ENCODE measurements at places on chromosomes 4 and X.

DNA sequence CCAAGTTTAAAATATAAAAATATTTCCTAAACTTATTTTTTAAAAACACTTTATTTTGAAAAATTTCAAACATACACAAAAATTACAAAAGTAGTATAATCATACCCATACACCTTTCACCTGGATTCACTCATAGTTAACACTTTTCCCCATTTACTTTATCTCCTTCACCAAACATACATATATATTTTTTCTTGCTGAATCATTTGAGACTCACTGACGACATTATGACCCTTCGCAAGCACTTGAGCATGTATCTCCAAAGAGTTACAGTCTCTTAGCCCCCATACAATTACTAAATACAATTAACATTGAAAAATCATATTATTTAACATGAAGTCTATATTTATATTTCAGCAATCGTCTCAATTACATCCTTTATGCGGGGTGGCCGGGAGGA lies 19.8 kb downstream of the RXFP1 start:
- DNase-seq = no peak

- DNase-seq = no peak
These were observed 18.4 kb downstream of the DCLK2 start for GRCh38 chr4:150096625-150097024.

- no peak for DNase-seq
These were observed 127.0 kb downstream of the PCDH7 start for GRCh38 chr4:30847167-30847566.

GRCh38 chrX:132990835-132991234 lies 32.4 kb upstream of the HS6ST2 start:
- no peak for DNase-seq

- no peak for DNase-seq
These were observed 67.8 kb downstream of the USP38 start for GRCh38 chr4:143252478-143252877.

- DNase-seq = peak; percentile 65
These were observed 23.9 kb upstream of the PRDM8 start for GRCh38 chr4:80173401-80173800.

DNA sequence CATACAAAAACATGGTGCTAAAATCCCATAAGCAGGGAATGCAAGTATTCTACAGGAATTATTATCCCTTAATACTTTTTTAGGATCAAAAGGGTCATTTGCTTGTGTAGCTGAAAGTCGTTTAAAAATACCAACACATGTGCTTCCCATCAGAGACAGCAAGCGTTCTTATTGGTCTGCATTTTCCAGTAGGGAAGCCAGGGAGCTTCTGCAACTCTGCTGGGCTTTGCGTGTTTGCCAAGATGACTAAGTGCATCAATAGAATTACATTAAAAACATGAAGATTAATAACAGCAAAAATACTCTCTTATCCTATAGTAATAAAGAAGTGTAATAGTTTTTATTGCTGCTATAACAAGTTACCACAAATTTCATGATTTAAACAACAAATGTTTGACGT lies 111.2 kb downstream of the QDPR start:
- no peak for DNase-seq

DNA sequence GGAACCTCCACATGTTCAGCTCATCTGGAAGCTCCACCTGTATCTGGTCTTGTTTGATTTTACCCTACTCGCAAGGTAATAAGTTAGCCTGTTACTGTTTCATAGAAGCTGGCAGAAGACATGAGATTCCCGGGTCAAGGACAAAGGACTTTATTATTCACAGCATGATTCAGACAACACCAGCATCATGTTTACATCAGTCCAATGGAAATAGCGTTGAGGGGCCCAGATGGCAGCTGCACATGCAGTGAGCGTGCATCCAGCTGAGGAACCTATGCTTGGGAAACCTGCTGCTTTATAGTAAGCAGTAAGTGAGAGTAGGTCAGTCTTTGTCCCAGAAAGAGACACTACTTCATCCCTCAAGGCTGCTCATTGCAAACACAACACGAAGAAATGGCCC lies 19.8 kb downstream of the TSPAN5 start:
- DNase-seq = no peak

DNA sequence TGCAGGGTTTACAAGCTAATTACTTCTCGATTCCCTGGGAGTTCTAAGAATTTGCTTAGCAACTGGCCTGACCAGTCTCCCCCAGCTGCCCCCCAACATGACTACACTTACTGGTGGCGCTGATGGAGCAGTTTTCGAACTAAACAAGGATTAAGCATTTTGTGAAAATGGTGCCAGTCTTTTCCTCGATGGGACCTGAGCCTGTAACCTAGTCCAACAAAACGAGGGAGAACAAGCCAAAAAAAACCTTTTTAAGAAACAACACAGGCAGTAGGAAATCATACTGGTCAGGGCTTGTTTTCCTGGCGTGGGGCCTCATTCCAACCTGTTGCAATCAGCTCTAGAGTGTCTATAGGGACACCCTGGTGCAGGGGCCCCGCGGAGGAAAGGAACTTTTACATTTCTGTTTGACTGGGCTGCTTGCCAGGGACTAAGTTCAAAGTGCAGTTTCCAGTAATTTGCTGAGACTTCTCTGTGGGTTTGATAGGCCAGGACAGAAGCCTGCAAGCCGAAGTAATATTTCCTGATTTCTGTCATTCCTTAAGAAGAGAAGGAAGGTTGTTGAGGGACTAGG lies 158.7 kb downstream of the SPRY1 start:
- peak; percentile 7 for DNase-seq

DNA sequence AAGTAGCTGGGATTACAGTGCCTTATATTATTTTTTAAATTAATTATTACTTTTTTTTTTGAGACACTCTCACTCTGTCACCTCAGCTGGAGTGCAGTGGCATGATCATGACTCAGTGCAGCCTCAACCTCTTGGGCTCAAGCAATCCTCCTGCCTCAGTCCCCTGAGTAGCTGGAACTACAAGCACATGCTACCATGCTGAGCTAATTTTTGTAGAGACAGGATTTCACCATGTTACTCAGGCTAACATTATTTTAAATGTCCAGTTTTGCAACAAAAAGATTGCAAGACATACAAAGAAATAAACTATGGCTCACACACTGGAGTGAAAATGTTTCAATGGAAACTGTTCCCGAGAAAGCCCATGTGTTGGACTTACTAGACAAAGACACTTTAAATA lies 59.2 kb downstream of the MND1 start:
- no peak for DNase-seq

DNA sequence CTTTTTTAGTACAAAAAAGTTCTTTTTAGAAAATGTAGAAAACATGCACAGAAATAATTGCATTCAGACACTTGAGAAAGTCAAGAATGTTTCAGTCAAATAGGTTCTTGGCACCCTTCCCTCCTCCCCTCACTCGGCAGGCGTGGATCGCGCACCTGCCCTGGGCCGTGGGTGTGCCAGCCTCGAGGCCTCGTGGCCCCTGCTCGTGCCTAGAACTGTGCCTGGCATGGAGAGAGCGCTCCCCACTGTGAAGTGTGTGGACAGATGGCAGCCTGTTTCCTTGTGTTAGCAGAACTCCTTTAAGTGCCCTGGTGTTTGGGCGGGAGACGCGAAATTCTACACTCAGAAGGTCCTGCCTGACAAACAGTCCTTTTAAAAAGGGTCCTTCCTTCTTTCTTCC lies 14.7 kb downstream of the RGS12 start:
- no peak for DNase-seq

- no peak for DNase-seq
These were observed 27.5 kb downstream of the CCDC149 start for GRCh38 chr4:24885342-24885741.

DNA sequence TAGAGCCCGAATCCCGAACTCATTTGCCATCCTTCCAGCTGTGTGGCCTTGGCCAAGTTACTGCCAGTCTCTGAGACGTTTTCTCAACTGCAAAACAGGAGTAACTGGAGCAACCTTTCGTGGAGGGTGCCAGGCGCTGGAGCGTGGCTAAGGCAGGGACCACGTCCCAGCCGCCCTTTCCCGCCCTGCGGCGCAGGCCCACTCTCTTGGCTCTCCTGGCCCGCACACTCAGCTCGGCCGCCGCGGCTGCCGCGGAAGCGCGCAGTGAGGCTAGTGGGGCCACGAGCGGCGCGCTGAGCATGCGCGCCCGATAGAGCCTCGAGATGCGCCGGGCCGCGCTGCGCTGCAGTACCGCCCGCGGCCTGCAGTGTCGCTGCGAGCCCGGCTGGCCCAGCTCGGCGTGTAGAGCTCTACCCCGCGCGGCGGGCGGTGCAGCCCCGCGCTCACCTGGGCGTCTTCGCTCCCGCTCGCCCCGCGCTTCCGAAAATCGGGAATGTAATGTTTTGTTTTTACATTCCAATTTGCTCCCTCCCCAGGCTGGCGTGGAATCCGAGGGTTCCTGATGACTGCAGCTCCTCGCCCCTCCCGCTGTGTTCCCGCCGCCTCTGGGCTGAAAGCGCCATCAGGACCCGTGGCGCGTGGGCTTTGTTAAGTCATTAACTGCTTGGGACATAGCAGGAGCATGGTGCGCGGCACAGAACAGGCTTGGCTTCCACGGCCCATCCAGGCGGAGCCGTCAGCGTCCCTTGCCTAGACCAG lies 4.0 kb upstream of the ZNF518B start:
- peak; percentile 49 for DNase-seq

Data from NCI-H226 (cell line).